Activated T-helper 9 cell treated with anti-CD3 and anti-CD28 coated beads, Interleukin-2, amount 50 U/mL, for 16 hours (primary cell): ENCODE measurements at places on chromosomes 12 and 14.

DNA sequence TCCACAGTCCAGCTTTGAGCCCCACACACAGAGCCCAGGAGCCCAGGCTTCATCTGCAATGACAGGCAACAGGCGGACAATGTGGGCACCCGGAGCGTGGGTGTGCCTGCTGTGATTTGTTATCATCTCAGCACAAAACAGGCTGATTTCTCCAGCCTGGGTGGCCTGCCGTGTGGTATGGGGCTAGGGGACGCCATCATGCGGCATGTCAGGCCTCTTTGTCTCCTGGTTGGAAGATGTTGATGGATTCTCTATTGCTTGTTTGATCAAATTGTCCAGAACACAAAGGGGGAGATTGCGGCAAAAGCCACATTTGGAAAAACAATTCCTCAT, 147.1 kb downstream of the KIF26A start:
- no peak for DNase-seq

DNA sequence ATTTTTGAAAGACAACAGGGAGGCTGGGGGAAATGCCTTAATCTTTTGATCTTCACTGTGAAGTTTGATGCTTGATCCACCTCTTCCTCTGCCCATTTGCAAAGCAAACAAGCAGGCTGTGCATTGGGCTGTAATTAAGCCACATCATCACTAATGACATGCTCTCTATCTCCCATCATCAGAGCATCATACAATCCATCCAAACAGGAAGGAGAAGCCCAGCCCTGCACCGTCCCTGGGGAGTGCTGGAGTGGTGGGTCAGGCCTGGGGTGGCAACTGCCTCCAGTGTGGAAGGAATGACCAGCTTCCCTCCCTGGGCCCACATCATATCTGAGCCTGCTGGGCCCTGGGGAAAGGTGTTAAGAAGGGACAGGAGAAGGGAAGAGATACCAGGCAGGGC, 6.9 kb upstream of the KRT74 start:
- no peak for DNase-seq

DNA sequence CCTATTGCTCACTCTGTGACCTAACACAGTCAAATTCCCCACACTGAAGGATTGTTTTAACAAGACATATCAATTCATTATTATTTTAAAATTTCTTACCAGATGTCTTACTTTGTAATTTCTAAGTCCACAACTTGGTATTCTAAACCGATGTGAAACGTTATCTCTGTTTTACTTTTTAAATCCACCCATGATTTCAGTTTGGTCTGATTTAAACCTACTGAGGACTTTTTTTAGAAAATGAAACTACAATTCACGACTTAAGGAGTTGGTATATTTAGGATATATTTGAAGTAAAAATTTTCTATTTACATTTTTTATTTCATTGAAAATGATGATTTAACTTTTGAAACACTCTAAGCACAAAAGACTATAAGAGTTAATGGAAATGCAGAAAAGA, 35.1 kb upstream of the GRIP1 start:
- DNase-seq = no peak

- no peak for DNase-seq
Observed at GRCh38 chr12:63888908-63889635, 44.6 kb downstream of the SRGAP1 start.

DNA sequence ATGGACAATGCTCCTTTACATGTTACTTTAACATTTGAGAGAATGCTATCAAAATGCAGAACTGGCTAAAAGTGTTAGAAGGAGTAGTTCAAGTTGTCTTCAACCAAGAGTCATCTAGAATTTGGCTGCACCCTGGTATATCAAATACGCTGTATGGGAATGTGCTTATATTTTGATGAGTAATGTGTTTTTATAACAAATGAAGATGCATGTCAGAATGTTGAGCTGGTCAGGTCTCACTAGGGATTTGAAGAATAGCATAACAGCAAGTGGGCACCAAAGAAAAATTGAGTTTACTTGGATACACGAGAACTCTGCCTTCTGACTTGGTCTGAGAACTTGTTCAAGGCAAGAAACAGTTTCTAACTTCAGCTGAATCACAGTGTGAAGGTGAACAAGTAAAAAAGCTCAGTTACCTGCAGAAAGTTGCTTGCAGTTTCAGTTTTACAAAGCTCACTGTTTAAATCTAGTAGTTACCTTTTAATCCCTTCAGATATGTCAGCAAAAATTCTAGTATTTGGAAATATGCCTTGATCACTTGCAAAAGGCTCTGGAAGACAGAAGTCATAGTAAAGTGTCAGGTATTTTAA, 82.3 kb downstream of the PDE3A start:
- DNase-seq = no peak

DNA sequence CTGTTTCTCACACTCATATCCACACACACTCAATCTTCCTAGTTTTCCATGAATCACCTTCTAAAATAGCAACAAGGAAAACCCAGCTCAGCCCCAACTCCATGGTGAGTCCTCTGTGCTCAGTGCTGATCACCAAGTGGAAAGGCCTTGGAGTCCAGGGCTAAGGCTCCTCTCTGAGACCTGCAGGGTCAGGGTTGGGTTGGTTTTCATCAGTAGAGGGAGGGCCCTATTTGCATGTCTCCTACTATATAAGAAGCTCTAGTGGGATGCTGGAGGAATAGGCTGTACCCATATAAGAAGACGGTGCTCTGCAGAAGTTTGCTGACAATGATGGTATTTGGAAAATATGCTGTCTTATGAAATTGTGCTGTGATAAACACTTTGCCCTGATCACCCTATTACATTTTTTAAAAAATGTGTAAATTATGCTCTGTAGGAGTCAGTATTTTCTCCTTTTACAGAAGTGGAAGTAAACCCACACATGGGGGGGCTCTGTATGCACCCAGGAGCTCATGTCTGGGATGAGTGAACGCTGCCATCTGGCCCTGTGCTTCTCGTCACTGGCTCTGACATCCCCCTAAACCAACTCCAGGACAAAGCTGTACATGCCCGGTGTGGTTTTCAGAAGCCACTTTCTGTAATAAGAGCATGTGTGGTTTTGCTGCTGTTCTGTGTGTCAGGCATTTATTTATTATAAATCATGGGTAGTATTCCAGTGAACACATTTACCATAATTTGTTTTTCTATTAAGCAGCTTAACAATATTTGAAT, 536.3 kb downstream of the TMEM121 start:
- no peak for DNase-seq

GRCh38 chr14:72600551-72601330, 293.2 kb downstream of the DPF3 start:
- DNase-seq = no peak

DNA sequence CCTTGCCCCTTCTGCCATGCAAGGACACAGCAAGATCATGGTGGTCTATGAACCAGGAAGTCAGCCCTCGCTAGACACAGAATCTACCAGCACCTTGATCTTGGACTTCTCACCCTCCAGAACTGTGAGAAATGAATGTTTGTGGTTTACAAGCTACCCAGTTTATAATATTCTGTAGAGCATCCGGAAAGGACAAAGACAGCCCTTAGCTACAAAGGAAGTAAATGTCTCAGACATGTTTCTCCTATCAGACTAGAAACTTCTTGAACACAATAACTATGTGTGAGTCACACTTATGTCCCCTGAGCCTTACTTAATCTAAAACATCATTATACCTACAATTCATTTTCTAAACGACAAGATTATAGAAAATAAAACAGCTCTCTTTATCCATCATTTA, 176.7 kb downstream of the KLHL28 start:
- DNase-seq = no peak

DNA sequence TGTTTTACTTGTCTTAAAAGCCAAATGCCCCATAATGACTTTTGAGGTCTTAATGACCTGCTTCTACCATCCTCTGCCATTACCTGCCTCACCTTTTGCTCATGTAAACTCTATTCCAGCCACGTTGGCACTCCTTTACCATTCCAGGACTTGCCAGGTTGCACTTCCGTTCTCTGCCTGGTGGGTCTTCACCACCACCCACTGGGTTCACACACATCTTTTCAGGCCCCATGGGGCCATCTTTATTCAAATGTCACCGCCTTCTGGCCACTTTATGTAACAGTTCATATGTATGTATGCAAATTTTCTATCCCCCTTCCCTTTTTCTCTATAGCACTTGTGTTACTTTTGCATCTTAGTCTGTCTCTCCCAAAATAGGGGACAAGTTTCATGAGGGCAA, 57.7 kb downstream of the ATP2A2 start:
- DNase-seq = no peak

DNA sequence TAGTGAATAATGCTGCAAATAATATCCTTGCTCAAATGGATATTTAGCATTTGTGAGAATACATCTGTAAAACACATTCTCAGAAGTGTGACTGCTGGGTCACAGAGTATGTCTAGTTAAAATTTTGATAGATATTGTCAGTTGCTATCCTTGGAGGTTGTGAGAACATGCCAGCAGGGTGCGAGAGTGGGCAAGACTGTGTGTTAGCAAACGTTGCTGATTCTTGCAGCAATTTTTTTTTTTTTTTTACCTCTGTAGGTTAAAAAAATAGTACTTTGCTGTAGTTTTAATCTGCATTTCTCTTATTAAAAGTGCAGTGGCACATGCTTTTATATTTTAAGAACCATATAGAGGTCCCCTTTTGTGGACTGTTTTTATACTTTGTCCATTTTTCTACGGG, 4.5 kb upstream of the NYNRIN start:
- DNase-seq = no peak

DNA sequence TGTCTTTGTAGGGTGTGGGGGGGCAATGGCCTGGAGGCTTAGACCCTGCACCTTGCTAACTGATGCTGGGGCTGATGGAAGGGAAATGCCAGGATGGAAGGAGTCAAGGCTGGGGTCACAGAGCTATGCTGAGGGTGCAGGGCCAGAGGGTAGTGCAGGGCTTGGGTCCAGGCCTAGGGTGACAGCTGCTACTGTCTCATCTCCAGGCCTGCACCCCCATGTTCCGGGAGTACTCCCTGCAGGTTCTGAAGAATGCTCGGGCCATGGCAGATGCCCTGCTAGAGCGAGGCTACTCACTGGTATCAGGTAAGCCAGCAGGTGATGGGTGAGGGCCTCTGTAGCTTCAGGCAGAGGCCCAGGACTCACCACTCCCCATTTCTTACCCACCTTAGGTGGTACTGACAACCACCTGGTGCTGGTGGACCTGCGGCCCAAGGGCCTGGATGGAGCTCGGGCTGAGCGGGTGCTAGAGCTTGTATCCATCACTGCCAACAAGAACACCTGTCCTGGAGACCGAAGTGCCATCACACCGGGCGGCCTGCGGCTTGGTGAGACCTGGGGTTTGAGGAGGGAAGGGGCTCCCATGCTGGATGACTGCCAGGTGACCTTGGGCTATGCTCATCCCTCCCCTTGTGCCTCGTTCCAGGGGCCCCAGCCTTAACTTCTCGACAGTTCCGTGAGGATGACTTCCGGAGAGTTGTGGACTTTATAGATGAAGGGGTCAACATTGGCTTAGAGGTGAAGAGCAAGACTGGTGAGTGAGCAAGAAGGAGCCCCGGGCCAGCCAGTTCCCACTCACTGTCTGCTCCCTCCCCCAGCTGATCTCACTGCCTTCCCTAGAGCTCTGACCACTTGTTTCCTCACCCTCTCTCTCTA, 4.1 kb downstream of the SHMT2 start:
- no peak for DNase-seq

- no peak for DNase-seq
Observed at GRCh38 chr12:43407816-43408645, 144.0 kb downstream of the ADAMTS20 start.

DNA sequence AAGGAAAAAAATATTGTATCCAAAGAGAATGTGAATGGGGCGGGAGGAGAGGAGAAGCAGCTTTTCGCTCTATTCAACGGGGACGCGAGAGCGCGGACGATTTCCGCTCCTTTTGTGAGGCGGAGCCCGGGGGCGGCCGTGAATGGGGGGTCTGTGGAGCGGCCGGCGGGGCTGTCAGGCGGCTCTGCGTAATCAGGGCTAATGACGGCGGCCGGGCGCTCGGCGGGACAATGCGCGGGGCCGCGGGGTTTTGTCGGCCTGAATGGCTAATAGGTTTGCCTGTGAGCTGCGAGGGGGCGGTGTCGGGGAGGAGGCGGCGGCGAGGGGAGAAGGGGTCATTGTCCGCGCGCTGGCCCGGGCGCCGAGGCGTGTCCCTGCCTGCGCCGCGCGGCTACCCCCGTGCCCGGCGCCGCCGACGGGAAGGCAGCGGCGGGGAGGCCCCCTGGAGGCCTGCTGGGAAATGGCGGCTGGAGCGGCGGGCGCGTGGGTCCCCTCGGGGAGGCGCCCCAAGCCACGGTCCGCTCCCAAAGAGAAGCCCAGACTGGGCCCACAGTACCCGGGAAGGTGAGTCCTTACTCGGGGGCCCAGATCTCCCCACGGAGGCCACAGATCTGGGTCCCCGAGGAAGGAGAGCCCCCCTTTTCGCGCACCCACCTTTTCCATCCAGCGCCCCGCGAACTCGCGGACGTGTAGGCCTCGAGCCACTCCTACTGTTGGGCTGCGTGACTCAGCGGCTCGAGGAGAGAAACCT, 6.0 kb downstream of the SIX6 start:
- DNase-seq = no peak

GRCh38 chr12:116717466-116718437, 20.1 kb downstream of the SPRING1 start:
- DNase-seq = no peak

DNA sequence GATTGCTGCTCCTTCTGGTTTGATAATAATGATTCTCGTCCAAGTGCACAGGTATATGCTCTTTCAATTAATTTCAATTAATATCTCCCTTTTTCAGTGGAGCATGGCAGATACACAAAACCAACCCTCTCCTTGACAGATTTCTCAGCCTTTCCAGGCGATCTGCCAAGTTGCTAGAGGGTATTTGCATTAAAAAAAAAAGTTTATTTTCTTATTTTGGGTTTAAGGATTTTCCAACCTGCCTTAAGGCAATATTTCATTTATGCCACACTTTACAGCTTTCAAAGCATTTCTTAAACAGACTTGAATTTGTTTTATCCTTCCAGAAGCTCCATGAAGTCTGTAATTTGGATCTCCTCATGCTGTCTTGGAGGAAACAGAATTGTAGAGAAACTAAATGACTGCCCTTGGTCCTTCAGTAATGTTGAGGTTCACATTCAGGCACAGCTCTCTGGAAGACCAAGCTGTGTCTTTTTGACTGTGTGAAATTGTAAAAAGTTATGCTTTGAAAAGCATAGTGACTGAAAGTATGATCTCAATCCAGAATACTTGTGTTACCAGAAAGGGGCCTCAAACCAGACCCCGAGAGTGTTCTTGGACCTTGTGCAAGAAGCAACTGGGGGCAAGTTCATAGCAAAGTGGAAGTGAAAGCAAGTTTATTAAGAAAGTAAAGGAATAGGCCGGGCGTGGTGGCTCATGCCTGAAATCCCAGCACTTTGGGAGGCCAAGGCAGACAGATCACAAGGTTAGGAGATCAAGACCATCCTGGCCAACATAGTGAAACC, 2.3 kb downstream of the DGLUCY start:
- peak; percentile 1 for DNase-seq

- DNase-seq = no peak
Observed at GRCh38 chr12:49019443-49020324, 1.1 kb upstream of the PRKAG1 start.

DNA sequence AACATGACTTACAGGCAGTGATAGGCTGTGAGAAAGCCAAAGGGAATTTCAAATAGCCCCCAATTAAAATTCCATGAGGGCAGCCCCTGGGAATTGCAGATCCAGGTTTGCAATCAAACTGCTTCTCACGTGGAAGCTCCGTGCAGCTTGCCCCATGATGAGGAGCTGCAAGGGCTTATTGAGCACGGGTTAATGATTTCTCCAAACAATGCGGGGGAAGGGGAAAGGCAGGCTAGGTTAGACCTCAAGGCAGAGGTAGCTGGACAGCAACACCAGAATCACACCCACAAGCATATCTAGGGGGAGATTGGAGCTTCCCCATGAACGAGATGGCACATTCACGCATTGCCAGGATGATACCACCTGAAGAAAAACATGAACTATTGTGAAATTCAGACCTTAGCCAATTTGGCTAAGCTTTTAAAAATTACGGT, 5.0 kb upstream of the DUSP6 start:
- DNase-seq = no peak
